ENCODE measurements at places on chromosomes 5 and 9. TPM values are rescaled to one million over a fixed set of nuclear protein-coding genes. Genes with fewer than 3 reads are reported as not detected.

The IQGAP2 gene
- 4.0 TPM for total RNA-seq

The RASEF gene
- total RNA-seq: 0.08 TPM

The IL9 gene
- not detected for total RNA-seq

The CLIC3 gene
- 0.64 TPM for total RNA-seq

The WHRN gene
- 0.37 TPM for total RNA-seq

The SOX30 gene
- total RNA-seq: not detected
